CD8-positive, alpha-beta memory T cell (primary cell): ENCODE measurements at places on chromosomes 12 and 14. TPM values are rescaled to one million over a fixed set of nuclear protein-coding genes. Genes with fewer than 3 reads are reported as not detected.

Gene REM2
- total RNA-seq = 0.33 TPM

Gene PTHLH
- total RNA-seq = 0.44 TPM

Gene SYNDIG1L
- total RNA-seq = not detected

DNA sequence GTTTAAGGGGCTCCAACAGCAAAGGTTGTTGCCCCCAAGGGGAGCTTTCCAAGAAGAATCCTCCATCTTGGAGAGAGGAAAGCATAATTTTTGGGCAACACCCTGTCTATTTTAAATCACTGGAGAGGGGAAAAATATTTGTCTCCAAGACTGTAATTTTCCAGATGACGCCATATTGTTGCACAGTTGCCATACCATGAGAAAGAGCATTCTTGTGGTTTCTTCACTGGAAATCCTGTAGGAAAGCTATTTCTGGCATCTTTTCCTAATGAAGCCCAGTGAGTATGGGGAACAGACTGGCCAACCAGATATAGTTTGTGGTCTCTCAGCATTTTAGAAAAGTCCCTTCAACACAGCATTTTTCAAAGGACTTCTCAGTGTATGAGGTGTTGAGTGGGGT is 88.1 kb upstream of the MANSC4 start:
- H3K27me3 ChIP-seq = no peaks in the 10 kb centered on the region
- no peaks in the 10 kb centered on the region for H3K4me1 ChIP-seq
- H3K36me3 ChIP-seq = no peaks in the 10 kb centered on the region
- H3K4me3 ChIP-seq = no peak overlapping the region
- no peak overlapping the region for H3K27ac ChIP-seq
- no peak for DNase-seq

GRCh38 chr12:22437031-22437806 is 102.7 kb upstream of the ST8SIA1 start:
- H3K4me3 ChIP-seq = no peak overlapping the region
- H3K27me3 ChIP-seq = no peaks in the 10 kb centered on the region
- no peaks in the 10 kb centered on the region for H3K4me1 ChIP-seq
- H3K36me3 ChIP-seq = no peaks in the 10 kb centered on the region
- DNase-seq = no peak

DNA sequence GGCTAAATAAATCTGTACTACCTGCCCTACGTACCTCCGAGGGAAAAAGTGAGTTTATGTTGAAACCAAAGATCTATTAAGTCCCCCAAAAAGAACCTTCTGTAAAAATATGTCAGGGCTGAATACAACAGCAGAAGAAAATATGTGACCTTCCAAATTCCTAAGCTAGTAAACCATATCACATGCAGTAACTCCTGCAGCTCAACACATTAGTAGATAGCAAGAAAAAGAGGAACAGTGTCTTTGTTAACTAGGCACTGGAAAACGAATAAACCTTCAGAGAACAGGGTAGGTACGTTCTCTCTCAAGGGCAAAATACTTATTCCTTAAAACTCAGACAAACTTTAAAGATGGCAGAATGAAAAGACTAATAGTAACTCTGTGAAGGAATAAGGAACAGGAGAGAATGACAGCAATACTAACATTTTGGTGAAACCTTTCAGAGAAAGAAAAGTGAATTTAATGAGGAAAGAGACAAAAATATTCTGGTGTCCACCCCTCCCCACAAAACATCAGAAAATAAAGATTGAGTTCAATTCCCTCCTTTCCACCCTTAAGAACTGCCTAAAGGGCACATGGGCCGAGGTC is 18.0 kb downstream of the CBX5 start:
- H3K4me1 ChIP-seq = peaks cover 16% of the 10 kb centered on the region
- no peaks in the 10 kb centered on the region for H3K27me3 ChIP-seq
- no peak overlapping the region for H3K4me3 ChIP-seq
- H3K36me3 ChIP-seq = peaks cover 5% of the 10 kb centered on the region

- no peaks in the 10 kb centered on the region for H3K4me1 ChIP-seq
- no peak overlapping the region for H3K4me3 ChIP-seq
- no peak for DNase-seq
- H3K27me3 ChIP-seq = peaks cover 4% of the 10 kb centered on the region
- H3K27ac ChIP-seq = no peak overlapping the region
Measured at GRCh38 chr12:116901612-116902011, 9.1 kb upstream of the FBXW8 start.

GRCh38 chr14:64720131-64720576 is 15.9 kb downstream of the PLEKHG3 start:
- DNase-seq = no peak
- no peaks in the 10 kb centered on the region for H3K36me3 ChIP-seq
- no peaks in the 10 kb centered on the region for H3K27me3 ChIP-seq
- no peak overlapping the region for H3K27ac ChIP-seq
- H3K4me3 ChIP-seq = no peak overlapping the region

GRCh38 chr14:79825046-79825521 is 386.2 kb downstream of the DIO2 start:
- no peaks in the 10 kb centered on the region for H3K27me3 ChIP-seq
- H3K36me3 ChIP-seq = no peaks in the 10 kb centered on the region
- H3K4me1 ChIP-seq = no peaks in the 10 kb centered on the region
- DNase-seq = no peak
- no peak overlapping the region for H3K27ac ChIP-seq

- H3K4me1 ChIP-seq = no peaks in the 10 kb centered on the region
- H3K4me3 ChIP-seq = no peak overlapping the region
- no peaks in the 10 kb centered on the region for H3K36me3 ChIP-seq
Measured at GRCh38 chr12:26642361-26642760, 190.6 kb downstream of the ITPR2 start.

- no peaks in the 10 kb centered on the region for H3K36me3 ChIP-seq
- H3K27ac ChIP-seq = peak overlapping the region; percentile 80
- H3K27me3 ChIP-seq = no peaks in the 10 kb centered on the region
- H3K4me1 ChIP-seq = no peaks in the 10 kb centered on the region
- no peak overlapping the region for H3K4me3 ChIP-seq
Measured at GRCh38 chr14:103206023-103206481, 82.8 kb downstream of the TNFAIP2 start.

GRCh38 chr14:44180975-44181374 is 326.1 kb downstream of the FSCB start:
- H3K36me3 ChIP-seq = no peaks in the 10 kb centered on the region
- H3K27ac ChIP-seq = no peak overlapping the region
- no peak for DNase-seq
- H3K27me3 ChIP-seq = no peaks in the 10 kb centered on the region
